ENCODE measurements at places on chromosomes 3 and 15.

- DNase-seq, result no peak
Observed at GRCh38 chr3:124594581-124594980, 135.7 kb upstream of the UMPS start.

DNA sequence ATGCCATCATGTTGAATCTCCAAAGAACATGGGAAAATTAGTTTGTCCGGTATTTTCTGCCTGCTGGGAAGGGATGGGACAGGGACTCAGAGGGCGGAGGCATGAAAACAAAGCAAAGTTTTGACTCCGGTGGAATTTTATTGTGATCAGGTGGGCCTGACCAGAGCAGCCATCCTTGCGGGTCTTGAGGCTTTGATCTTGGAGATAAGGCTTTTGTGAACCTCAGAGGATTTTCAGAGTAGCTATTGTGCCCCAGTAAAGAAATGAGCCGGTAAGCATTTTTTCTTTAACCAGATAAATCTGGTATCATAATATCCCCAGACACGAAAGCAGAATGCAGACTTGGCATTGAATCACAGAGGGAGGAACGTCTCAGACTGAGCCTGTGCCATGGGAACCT is 99.4 kb upstream of the TNIK start:
- no peak for DNase-seq

DNA sequence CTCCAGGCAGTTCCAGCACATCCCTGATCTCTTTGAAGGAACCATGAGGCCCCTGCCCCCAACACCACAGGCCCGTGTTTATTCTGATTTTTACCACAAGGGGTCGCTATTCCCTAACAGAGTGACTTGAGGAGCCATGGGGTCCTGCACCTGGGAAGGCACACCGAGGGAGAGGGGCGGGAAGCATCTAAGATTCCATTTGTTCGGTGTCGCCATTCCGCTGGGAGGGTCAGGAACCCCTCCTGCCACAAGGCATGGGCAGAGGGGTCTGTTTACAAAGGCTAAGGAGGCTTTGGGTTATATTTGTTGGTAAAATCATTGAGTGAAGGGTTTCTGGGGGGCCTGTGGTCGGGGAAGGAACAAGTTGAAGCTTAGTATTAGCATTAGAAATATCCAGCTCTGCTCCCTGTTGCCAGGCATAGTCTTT is 77.1 kb downstream of the WDR76 start:
- DNase-seq, result peak; percentile 15

DNA sequence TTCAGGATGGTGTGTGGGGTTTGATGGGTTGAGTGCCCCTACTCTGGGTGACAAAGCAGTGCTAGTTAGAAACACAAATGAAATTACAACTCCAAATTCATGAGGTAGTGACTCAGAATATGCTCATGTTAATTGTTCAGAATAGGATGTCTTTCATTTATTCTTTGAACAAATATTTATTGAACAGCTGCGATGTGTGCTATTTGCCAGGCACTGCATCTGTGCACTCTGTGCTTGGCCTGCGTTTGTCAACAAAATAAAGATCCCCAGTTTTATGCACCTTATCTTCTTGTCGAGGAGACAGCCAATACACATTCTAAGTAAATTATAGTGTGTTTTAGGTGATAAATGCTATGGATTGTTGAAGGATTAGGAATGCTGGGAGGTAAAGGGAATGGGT is 27.3 kb downstream of the MED12L start:
- no peak for DNase-seq

DNA sequence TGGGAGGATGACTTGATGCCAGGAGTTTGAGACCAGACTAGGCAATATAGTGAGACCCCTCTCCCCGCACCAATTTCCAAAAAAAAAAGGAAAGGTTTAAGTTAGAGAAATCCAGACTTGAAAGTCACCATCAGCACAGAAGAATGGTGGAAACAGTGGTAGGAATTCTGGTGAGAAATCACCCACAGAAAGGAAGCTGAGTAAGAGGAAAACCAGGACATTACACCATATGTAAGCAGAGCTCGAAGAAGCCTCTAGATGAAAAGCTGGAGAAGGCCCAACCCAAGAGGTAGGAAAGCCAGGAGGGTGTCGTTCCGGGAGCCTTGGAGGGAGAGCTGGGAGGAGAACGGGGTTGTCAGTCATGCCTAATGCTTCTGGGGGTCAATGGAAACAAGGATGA is 40.5 kb downstream of the RASGRP1 start:
- no peak for DNase-seq

DNA sequence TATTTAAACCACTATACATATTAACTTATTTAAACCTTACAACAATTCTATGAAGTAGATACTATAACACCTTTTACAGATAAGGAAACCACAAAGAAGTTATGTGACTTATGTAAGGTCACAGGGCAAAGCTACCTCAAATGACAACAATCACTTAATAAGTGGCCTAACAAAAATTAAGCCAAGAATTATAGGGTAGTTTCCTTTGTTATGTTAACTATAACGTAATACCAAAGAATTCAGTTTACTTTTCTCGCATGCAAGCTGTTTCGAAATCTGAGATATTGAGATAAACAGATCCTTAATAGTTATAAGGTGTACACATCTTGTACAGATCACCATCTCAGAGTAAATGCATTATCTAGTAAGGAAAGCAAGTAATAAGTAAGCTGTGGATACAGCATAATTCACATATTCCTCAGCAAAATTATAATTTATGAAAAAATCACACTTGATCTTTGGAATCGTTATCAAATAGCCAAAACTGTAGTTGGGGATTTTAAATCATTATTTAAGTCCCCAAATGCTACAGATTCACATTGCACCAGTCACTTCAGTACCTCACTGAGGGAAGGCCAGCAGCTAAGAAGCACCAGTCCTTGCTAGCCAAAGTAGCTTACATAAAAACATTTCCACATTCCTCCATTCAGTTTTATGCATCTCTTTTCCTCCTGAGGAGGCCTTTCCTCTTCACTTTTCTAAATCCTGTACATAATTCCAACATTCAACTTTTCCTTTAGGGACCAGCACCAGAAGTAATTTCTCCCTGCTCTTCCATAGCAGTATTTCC is 226.8 kb downstream of the TBC1D5 start:
- no peak for DNase-seq

- no peak for DNase-seq
Observed at GRCh38 chr3:171090321-171090720, 63.8 kb upstream of the SLC2A2 start.

GRCh38 chr3:141795276-141795675 is 32.1 kb downstream of the GRK7 start:
- DNase-seq, result no peak

- DNase-seq, result no peak
Observed at GRCh38 chr15:45529613-45530012, 7.1 kb upstream of the SLC30A4 start.

- no peak for DNase-seq
Observed at GRCh38 chr3:193357291-193357690, 21.3 kb downstream of the ATP13A5 start.

DNA sequence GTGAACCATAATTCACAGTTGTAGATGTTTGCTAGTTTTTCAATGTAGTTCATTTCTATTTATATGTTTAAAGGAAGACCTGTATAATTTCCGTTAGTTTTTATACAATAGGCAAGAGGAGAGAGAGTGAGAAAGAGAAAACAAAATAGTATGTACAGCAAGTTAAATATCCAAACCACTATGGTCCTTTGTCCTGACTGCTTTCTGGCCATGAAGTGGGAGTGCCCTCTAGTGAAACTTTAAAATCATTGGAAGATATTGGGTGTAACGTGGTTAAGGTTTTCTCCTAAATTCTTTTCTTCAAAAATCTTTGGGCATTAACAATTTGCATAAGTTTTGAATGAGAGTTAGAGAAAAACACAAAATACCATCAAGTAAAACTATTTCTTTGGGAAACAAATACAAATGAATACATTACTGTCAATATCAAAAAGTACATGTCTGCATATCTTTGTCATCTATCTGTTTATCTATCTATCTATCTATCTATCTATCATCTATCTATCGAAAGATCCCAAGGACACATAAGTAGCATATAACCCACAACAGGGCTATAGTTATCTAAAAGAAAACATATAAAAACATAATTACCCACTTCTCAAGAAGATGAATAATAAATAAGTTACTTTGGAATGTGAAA is 534.6 kb upstream of the ATP11B start:
- no peak for DNase-seq

- no peak for DNase-seq
Observed at GRCh38 chr3:123984350-123984749, 7.6 kb downstream of the ROPN1 start.

- DNase-seq, result no peak
Observed at GRCh38 chr3:114649331-114649730, 355.5 kb downstream of the TIGIT start.

GRCh38 chr3:150759319-150759718 is 3.6 kb downstream of the SIAH2 start:
- no peak for DNase-seq

- peak; percentile 77 for DNase-seq
Observed at GRCh38 chr15:84736375-84736774, 12.0 kb upstream of the ZNF592 start.

- no peak for DNase-seq
Observed at GRCh38 chr15:94778840-94779239, 547.5 kb downstream of the MCTP2 start.

- DNase-seq, result no peak
Observed at GRCh38 chr3:152444029-152444641, 175.4 kb downstream of the MBNL1 start.

- DNase-seq, result no peak
Observed at GRCh38 chr3:172447611-172448579, at the start of gene GHSR. GHSR (minus strand) TSS chr3:172448456; CDS start chr3:172448413, 43 bp downstream.

- DNase-seq, result no peak
Observed at GRCh38 chr15:66170042-66170441, 83.5 kb downstream of the MEGF11 start.

DNA sequence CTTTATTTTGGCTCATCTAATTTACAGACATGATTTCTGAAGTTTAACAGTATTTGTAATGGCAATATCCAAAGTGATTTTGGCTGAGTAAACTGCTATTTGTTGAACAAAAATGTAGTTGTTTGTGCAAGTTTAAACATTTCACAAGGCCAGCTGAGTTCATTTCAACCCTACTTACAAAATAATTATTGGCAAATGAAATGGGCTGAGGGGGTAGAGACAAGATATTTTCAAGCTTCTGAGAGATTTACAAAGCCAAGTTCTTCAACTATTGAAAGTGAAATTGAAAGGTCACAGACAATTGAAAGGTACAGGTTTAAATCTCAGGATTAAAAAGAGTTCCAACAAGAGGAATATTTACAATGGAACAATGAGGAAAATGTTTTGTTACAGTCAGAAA is 77.1 kb downstream of the DUT start:
- DNase-seq, result no peak

GRCh38 chr15:95864467-95864886 is 466.0 kb upstream of the NR2F2 start:
- DNase-seq, result peak; percentile 7

DNA sequence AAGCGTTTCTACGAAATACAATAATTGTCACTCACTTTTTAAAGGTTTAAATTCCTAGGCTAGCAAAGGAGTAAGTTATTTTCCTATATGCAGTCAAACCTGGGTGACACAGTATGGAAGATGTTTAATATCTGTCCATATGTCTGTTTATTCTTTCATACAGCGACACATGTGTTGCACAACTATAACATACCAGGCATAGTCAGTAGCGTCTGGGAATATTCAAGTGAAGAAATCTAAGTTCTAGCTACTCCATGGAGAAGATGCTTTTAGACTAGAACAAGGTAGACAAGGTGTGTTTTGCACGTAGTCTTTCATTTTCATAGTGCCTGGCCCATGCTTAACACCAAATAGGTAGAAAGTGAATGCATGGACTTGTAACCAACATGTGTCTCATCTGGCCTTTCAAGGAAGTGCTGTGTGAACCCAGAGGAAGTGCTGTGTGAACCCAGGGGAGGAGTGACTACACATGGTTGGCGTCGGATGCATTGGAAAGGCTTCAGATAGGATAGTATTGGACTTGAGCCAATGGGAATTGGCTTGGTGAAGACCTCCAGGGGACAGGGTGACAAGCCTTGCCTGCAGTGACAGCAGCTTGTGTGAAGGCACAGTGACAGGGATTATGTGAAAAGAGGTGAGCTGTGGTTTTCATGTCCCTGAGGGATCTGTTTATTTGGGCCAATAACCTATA is 267.0 kb downstream of the PTPRG start:
- DNase-seq, result no peak

DNA sequence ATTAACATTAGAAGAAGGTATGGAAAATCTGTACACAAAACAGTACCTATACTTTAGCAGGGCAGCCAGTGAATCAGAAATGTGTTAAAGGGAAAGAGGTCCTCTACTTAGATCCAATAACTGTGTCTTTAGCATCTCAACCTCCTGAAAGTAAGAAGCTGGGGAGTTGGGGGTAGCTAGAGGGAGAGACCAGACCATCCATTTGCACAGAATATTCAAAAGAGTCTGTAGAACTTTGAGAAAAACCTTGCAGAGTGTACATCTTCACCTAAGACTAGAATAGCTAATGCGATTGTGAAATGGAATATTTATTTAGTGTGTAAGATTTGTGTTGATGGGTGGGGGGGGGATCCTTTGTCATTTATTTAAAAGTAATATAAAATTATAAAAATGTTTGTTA is 124.8 kb downstream of the RBPMS2 start:
- no peak for DNase-seq

- no peak for DNase-seq
Observed at GRCh38 chr3:123449102-123449996, 459 bp upstream of the ADCY5 start.

DNA sequence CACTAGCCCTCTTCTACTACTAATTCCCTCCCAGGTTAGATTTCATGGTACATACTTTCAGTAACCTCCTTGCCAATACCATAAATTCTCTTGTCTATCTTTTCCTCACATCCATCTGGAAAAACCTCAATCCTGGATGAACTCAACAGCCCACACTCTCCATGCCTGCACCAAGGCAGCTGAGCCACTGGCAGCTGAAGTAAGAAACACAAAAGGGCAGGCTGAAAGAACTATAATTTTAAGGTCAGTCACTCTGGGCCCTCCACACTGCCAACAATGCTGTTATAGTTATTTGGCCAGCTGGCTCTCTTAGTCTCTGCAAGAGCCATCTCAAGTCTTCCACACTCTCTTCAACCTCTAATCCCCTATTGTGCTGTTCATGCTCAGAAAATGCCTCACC is 15.1 kb upstream of the TIPARP start:
- DNase-seq, result no peak

DNA sequence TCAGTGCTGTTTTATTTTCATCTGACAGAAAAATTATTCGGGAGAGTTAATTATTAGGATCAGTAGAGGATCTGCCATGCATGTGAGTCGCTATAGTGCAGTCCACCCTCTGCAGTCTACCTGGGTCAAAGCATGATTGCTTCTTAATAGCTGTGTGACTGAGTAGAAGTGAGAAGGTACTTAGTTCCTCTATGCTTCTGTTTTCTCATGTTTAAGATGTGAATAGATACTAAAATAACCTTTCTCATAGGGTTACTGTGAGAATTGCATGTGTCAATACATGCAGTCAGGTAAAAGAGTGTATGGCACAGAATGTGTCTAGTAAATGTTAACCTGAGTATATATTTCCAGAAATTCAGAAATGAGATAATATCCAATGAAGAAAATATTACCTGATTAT is 435.7 kb downstream of the NAALADL2 start:
- no peak for DNase-seq
